Stimulated activated CD4-positive, alpha-beta T cell treated with anti-CD3 and anti-CD28 coated beads, Interleukin-1b, Interleukin-23, amount 100 ng/mL, for 24 hours (primary cell): ENCODE measurements at places on chromosomes 3 and 15.

DNA sequence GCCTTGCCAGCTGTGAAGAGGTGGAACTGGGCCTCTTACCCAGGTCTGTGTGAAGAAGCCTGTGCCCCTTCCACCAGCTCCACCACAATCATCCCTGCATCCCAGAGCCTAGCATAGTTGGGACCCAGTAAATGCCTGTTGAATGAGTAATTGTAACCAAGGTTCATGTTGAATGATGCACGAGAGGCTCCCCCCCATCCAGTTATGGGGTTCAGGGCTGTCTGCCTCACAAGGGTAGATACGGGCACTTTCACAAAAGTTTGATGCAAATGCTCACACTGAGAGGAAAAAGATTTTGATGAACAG lies 29.5 kb upstream of the TSEN2 start:
- DNase-seq: no peak

DNA sequence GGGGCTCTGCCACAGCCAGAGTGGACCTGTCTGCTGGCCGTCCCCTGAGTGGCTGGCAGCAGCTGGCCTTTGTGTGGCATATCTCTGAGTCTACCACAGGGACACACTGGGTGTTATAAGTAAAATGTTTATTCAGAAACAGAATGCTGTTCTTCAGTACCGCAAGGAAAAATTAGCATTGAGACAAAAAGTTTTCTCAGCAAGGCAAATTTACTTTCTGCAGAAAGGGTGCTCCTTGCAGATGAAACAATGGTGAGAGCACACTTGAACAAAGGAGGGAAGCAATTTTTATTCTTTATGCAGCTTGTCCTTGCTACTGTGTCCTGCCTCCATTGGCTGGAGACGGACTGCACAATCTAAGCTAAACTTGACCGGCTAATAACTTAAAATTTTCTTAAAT lies 4.0 kb downstream of the TMEM89 start:
- no peak for DNase-seq

GRCh38 chr3:94525043-94525442 lies 462.2 kb downstream of the NSUN3 start:
- DNase-seq: no peak

DNA sequence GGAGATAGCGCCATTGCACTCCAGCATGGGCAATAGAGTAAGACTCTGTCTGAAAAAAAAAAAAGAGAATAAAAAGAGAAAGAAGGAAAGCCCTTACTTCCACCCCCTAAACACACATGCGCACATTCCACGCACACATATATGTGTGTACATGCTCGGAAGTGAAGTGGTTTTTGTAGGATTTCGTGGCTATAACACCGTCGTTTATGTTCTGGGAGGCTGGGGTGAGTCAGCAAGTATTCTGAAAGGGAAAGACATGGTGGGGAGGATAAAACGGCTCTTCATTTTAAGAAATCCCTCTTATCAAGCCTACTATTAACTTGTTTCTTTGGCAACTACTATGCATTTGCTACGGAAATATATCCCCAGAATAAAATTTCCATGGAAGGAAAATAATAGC lies 422.8 kb upstream of the TBL1XR1 start:
- no peak for DNase-seq

GRCh38 chr15:34275721-34276120 lies 50.9 kb downstream of the EMC4 start:
- DNase-seq: no peak

DNA sequence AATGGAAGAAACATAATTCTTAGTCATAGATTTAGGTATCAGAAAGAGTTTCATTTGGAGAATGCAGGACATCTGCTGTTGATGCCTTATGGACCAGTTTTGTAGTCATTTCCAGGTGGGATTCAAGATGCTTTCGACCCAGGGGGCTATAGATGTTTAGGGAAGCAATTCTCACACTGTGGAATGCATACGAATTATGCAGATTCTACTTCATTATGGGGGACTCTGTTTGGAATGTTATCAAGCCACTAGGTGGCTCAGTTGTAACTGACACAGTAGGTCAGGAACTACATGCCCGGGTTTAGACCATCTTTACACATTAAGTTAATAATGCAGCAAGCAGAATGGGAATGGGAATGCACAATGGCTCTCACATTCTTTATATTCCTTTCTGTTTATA lies 1359.8 kb downstream of the ZPLD1 start:
- DNase-seq: no peak

- DNase-seq: no peak
Observed at GRCh38 chr3:171255236-171255806, 204.9 kb downstream of the TNIK start.

DNA sequence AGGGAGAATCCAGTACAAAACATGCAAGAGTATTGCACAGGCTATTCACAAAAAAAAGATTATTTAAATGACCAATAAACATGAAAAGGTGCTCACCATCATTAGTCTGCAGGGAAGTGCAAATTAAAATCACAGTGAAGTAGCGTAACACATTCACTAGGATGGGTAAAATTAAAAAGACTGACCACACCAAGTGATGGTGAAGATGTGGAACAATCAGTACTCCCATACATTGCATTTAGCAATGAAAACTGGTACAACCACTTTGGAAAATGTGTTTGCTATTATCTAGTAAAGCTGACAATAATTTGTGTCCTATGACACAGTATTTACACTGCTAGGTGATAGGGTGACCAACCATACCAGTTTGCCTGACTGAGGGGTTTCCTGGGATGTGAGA lies 26.4 kb downstream of the MESP1 start:
- DNase-seq: no peak

DNA sequence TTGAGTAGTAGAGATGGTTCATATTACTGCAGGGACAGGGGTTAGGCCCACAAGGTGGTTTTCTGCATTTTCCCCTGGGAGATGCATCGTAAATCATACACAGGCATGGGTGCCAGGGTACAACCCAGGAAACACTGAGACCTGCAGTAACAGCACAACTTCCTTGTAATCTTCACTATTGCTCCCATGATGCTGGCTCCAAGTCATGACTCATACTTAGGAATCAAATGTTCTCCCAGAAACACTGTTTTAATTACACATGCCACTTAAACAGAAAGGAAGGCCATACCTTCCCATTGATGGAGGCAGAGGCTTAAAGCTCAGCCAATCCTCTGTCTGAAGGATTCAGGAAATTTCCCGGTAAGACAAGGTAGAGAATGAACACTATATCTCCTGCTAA lies 106.5 kb downstream of the ERC2 start:
- no peak for DNase-seq

DNA sequence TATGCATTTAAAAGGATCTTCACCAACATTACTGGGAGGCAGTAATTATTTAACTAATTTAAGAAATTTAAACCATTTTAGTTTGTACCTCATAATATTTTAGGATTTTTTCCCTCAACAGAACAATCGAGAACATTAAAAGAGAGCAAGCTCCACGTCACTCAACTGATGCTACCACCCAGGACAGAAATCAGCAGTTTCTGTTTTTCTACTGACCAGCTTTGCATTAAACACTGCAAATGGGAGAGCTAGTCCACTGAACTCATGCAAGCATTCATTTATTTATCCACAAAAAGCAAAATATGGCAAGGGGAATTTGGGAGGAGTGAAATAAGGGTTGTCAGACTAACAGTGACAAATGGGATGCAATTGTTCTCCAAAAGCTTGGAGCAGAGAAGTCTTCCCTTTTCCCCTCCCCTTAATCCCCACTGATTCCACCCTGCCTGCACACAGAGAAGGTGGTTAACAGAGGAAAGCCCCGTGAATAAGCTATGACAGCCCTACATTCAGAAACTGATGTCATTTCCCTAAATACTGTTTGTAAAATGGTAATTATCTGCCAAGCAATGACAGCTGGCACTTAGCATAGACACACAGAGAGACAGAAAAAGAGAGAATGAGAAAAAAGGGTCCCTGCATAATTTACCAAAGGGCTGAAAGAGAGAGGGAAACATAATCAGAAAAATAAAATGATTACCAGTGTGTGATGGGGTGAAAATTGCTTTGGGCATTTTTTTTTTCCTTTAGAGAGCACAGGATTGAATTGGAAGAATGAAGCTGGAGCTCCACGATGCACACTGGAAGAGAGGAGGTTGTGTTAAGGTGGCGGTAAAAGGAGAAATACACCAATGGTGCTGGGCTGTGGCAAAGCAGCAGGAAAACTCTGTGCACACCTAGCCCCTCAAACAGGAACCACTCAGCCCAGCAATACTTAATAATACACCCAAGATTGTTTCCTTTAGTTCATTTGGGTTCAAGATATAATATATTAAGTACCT lies 777.4 kb downstream of the TUSC7 start:
- no peak for DNase-seq

GRCh38 chr3:60696428-60697125 lies 554.7 kb downstream of the FHIT start:
- DNase-seq: no peak

DNA sequence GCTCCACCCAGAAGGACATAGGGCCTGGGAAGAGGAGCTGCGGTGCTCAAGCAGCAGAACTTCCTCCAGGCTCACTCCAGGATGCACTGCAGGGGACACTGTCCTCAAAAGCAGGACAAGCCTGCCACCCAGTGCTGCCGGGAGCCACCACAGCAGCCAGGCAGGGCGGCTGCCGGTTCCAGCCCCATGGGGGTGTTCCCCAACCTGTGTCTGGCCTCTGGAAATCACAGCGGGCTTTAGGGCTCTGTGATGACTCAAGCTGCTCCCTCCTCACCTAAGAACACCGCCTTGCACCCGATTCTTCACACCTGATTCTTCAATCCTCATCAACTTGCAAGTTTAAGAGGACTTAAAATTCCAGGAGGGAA lies 71.9 kb upstream of the SLC6A11 start:
- DNase-seq: no peak

DNA sequence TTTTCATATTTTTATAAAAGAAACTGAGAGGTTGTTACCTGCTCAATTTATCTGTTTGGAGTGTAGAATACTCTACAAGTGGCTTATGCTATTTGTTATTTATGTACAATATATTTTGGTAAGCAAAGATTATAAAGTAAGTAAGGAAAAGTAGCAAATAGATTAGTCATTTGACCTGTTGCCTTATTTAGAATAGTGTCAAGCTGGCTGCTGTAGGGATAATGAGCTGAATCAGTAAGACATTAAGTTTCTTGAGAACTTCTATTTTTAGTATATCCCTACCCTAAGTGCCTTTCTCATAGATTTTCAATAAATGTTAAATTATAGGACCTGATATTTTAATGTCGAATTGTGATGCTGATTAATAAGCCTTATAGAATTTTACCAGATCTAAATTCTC lies 37.2 kb downstream of the ECT2 start:
- no peak for DNase-seq

- no peak for DNase-seq
Observed at GRCh38 chr15:90130291-90130690, 28.0 kb upstream of the IDH2 start.

- DNase-seq: no peak
Observed at GRCh38 chr3:182967218-182968204, 12.8 kb downstream of the DCUN1D1 start.

- no peak for DNase-seq
Observed at GRCh38 chr15:62799037-62799436, 243.5 kb upstream of the TPM1 start.

- no peak for DNase-seq
Observed at GRCh38 chr15:22950256-22950990, 29.7 kb downstream of the CYFIP1 start.

GRCh38 chr3:126106336-126107202 lies 22.6 kb upstream of the SLC41A3 start:
- no peak for DNase-seq

- no peak for DNase-seq
Observed at GRCh38 chr3:24937228-24937627, 442.6 kb upstream of the THRB start.

- DNase-seq: no peak
Observed at GRCh38 chr3:24947103-24947502, 452.5 kb upstream of the THRB start.

DNA sequence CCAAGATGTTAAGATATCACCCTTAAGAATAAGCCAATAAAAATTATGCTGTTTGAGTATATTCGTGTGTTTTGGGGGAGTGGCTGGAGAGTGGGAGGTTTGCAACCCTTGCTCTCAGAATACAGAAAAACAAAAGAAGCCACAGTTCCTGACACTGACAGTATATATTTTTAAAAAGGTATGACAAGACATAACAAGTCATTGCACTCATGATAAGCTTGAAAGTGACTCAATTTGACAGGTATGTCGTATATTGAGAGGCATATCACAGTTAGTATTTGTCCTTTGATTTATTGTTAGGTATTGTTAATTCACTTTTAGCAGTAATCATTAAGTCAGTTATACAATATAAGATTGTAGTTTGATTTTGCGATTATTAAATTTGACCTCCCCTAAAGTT lies 73.1 kb upstream of the TSC22D2 start:
- DNase-seq: no peak

DNA sequence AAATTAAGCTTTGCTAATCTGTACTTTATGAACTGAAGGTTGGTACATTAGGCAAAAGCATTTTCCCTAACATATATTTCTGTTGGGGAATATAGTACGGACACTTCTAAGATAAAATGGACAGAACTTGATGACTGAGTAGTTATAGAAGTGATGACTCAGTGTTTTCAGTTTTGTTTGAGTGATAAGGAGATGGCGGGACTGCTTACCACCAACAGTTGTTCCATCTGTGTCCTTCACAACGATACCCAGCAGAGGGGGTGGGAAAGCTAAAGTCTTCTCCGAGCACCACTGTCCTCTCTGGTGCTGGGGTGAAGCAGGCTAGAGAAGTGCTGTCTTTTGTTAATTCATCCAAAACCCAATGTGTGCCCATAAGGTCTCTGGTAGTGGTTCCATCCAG lies 195.8 kb downstream of the CD47 start:
- no peak for DNase-seq

DNA sequence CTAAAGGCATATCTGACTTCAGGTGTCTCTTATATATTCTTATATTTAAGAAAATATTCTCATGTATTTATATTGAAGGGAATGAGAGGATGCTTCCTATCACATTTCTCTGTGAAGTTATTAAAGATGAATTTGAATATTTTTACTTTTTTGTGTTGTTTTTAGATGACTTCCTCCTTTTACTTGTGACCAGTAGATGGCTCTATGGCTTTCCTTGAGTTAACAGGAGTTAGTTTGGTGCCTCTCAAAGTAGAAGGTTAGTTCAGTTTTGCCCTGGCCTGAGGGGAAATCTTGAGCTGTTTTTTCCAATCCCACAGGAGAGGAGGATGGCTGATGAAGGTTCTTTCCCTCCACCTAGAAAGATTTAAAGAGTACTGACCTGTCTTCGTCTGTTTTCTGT lies 80.7 kb downstream of the SQOR start:
- DNase-seq: no peak
